ENCODE measurements at places on chromosomes 2 and 18.

DNA sequence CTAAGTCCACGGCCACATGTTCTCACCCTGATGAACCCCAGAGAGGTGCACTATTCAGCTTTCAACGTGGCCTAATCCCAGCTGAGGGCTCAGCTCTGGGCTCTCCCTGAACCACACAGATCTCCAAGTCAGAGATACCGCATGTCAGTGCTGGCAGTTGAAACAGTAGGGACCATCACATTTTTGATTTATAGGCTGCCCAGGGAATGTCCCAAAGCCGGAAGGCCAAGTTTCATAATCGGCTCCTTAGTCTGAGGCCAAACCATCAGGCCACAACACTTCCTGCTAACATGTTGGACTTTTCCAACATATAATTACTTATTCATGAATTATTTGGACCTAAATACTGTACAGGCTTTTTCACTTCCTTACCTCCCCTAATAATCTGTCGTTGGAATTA is 91.9 kb upstream of the KLHL29 start:
- no peak for DNase-seq

DNA sequence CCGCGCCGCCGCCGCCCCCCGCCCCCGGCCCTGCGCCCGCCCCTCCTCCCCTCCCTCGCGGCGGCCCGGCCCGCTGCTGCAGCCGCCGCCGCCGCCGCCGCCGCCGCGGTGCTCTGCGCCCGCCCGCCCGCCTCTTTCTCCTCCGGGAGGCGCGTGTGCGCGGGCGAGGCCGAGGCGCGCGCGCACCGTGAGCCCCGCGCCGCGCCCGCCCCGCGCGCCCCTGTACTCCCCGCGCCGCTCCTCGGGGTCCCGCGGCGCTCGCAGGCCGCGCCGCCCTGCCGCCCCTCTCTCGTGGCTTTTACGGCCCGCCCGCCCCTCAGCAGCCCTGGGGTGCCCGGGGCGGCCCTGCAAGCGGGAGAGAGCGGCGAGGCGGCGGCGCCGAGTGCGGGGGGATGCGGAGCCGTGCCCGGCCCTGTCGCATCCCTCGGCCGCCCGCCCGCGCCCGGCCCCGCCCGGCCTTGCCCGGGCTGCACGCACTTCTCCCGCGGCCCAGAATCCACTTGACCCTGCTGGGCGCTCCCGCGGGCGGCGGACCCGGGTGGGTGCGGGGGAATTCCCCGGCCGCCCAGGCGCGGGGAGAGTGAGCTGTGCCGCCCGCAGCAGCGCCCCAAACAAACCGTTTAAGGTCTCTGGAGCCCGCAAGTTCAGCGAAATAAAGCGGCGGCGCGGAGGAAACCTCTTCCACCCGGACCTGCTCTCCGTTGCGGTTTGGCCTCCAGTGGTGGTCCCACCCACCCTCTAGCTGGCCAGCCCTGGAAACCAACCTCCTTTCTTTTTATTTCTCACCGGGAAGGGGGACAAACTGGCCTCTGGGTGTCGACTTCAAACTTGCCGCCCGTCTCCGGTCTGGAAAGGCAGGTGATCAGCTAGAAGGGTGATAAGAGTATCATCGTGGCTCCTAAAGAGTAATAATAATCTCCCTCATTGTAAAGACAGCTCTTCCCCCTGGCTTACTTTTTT is 37.4 kb downstream of the AFF3 start:
- DNase-seq = no peak

DNA sequence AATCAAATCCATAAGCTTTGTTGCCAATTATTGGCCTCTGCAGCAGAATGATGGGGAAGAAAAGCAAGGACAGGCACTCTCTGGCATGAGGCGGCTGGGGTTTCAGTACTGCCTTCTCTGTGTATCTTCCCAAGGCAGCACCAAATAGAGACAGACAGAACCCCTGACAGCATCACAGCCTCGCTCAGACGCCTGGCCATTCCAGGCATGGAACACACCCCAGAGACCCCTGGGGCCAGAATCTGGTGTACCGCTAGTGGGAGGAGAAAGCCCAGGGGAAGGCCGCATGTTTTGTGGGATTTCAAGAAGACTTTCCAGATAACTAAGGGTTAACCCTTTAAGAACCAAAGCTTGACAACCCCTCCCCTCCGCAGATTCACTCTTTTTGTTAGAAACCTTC is 282.1 kb downstream of the EN1 start:
- no peak for DNase-seq

DNA sequence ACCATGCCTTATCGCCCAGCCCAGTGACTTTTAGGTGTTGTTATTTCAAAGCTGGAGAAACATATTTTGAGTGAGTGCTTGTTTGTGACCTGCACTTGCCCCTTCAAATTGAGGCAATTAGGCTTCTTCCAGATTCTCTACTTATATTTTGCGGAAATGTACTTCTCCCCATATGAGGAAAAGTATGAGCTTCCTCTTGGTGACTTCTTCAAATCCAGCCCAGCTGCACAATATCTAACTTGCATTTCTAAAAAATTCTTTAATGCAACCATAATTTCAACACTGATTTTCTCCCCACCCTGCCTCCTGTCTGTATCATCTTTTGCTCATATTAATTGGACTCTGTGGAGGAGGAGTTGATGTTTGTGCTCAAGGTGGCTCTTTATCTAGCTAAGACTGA is 391.2 kb upstream of the POU3F3 start:
- DNase-seq = no peak

DNA sequence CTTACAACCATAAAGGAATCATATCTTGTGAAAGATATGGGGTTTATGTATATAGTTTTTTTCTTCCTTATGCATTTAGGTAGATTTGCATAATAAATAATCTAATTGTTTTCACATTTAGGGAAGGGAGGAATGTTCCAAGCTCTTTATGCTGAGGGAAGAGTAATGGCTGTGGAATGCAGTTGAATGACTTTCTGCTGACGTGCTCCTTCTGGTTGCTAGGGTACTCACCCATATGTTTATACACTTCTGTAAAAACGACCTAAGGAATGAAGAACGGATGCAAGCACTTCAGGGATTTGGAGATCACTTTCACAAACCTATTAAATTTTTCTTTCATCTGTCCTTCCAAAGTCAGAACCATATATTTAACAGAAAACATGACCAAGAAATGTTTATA is 29.2 kb upstream of the PPP4R1 start:
- DNase-seq = no peak

DNA sequence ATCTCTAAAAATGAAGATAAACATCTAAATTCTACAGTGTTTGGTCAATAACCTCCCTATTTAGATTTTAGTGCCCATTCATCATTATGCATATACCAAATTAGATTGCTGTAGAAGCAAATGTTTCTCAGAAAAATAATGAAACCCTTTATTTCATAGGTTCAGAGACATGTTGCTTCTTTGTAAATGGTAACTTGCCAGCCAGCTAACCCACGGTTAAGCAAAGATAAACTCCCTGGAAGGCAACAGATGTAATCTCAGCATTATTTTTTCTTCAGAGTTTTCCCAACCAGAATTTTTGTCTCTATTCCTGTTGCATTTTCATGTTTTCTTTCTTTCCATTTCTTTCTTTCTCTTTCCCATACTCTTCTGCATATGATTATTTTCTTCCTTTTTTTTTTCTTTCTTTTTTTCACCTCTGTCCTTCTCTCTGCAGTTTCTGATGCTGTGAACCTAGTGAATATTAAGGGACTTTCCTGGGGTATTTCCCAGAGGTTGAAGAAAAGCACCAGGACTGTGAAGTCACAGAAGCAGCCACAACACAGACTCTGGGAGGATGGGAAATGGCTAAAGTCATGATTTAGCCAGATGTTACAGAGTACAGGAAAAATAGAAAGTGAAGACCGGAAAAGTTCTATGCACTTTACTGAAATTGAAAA is 50.0 kb upstream of the DSG1 start:
- no peak for DNase-seq

GRCh38 chr2:128411431-128411830 is 92.8 kb upstream of the HS6ST1 start:
- no peak for DNase-seq

GRCh38 chr2:75317316-75317715 is 118.0 kb upstream of the TACR1 start:
- DNase-seq = no peak

- no peak for DNase-seq
Measured at GRCh38 chr2:20539776-20540586, 93.1 kb downstream of the RHOB start.

DNA sequence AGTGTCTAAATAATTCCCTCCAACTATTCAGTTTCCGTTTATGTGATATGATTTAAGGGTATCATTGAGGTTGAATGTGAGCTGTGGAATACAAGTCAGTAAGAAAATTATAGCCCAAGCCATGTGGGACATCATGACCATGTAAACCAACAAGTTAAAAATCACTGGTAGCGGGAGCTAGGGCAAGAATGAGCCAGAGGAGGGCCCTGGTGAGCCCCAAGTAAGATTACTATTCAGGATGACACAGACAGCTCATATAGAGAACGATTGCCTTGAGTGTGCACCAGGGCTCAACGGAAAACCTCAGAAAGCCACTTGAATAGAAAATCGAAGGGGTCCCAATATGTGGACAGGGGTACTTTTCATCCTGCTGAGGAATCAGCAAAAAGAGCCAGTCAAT is 87.8 kb upstream of the RBMS1 start:
- DNase-seq = peak; percentile 35

DNA sequence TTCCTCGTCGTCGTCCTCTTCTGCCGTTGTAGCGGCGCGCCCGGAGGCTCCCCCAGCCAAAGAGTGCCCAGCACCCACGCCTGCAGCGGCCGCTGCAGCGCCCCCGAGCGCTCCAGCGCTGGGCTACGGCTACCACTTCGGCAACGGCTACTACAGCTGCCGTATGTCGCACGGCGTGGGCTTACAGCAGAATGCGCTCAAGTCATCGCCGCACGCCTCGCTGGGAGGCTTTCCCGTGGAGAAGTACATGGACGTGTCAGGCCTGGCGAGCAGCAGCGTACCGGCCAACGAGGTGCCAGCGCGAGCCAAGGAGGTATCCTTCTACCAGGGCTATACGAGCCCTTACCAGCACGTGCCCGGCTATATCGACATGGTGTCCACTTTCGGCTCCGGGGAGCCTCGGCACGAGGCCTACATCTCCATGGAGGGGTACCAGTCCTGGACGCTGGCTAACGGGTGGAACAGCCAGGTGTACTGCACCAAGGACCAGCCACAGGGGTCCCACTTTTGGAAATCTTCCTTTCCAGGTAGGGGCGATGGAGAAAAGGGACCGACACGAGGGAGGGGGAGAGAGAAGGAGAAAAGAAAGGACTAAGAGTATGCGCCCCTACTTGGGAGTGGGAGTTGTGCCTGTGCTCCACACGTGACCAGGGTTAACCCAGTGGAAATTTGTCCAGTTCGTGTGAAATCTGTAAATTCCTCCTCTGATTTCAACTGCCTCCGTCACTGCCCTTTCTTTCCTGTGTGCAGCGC is 800 bp downstream of the HOXD13 start:
- peak; percentile 82 for DNase-seq

DNA sequence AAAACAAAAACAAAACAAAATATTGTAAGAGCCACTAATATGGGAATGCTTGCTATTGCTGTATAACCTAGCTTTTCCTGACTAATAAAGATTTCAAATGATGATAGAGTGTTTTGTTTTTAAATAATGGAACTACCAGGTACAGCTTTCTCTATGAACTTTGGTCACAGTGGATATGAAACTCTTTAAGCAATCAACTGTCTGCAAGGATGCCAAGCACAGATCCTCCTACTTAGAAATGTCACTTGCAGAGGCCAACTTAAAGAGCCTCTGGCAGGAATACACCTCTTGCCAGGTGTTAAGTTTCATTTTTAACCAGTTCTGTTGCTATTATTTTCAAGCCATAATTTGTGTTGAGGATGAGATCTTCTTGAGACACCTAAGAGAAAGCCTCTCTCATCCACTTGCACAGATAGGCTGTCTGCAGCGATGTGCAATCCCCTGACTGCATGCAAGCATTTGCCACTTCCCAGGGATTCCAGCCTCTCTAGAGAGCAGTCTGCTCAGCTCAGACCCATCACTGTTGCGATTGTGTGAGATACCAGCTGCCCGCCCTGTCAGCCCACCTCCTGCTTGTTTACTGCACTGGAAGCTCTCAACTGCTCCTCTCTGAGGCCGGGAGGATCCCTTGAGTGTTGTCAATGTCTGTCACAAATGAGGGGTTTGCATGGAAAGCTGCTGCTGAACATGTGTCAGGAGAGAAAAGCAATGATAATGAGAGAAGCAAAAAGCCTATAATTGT is 86.1 kb upstream of the SCG2 start:
- DNase-seq = peak; percentile 20

- DNase-seq = peak; percentile 57
Measured at GRCh38 chr2:237062585-237062984, 23.1 kb upstream of the COPS8 start.

- DNase-seq = peak; percentile 80
Measured at GRCh38 chr2:121489911-121490583, 40.6 kb upstream of the RNU4ATAC start.

GRCh38 chr2:238174701-238175100 is 15.9 kb downstream of the ERFE start:
- peak; percentile 61 for DNase-seq

GRCh38 chr2:68828887-68829708 is 42.1 kb downstream of the BMP10 start:
- peak; percentile 18 for DNase-seq

GRCh38 chr2:9260464-9260918 is 53.9 kb downstream of the ASAP2 start:
- DNase-seq = no peak

- no peak for DNase-seq
Measured at GRCh38 chr2:174333372-174334277, 1.1 kb upstream of the SP9 start.

DNA sequence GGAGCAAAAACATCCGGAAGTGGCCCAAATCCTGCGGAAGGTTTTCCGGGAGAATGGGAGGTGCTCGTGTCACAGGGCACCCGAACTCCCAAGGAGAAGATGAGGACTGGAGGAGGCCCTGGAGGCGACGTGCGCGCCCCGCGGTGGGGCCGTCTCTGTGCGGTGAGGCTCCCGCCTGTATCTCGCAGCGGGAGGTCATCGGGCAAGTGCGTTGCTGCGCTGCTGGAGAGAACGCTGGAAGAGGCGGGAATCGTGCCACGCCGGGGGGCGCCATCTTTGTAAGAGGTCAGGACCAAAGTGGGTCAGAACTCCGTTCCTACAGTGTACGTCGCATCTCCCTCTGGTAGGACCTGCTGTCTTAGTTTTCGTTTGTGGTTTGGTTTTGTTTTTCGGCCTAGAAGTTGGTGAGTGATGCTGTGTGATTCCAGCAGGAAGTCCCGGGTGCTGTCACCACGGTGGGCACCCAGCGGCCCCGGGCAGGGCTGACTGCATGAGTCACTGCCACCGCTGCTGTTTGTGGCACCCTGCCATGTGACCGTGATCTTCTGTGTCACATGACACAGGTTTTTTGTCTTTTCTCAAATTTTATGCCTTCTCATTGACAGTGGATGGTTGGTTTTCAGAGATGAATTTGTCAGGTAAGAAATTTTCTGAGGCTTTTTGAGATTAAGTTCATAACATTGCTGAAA is 21.5 kb upstream of the ATP9B start:
- no peak for DNase-seq

Data from NCI-H82 (cell line).